ENCODE measurements at places on chromosomes 3 and 15. TPM values are rescaled to one million over a fixed set of nuclear protein-coding genes. Genes with fewer than 3 reads are reported as not detected.

- no peak for DNase-seq
These were observed 90.9 kb downstream of the RORA start for GRCh38 chr15:61138156-61138555.

GRCh38 chr3:187228740-187229139 is 31.5 kb downstream of the RTP1 start:
- DNase-seq = no peak

DNA sequence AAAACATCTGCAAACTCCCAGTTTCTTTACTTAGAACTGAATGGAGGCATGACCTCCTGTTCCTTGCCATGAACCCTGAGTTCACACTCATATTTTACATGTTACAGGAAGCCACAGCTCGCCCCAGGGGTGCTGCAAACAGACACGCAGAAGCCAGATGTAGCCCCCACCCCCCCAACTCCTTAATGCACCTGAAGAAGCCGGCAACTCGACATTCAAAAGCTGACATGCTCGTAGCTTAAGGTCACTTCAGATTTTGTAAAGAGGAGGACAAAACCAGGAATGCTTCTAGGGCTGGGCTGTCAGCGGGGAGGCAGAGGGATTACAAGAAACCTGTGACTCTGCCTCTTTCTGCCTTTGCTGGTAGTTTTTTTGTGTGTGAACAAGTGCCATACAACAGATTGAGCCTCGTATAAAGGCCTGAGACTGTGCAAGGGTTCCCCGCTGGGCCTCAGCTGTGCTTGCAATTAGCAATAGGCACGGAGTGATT is 42.0 kb upstream of the FEZF2 start:
- DNase-seq = no peak

GRCh38 chr15:78276064-78276943 is 11.9 kb downstream of the DNAJA4 start:
- no peak for DNase-seq

- DNase-seq = no peak
These were observed 25.0 kb downstream of the ADAM10 start for GRCh38 chr15:58724466-58724865.

DNA sequence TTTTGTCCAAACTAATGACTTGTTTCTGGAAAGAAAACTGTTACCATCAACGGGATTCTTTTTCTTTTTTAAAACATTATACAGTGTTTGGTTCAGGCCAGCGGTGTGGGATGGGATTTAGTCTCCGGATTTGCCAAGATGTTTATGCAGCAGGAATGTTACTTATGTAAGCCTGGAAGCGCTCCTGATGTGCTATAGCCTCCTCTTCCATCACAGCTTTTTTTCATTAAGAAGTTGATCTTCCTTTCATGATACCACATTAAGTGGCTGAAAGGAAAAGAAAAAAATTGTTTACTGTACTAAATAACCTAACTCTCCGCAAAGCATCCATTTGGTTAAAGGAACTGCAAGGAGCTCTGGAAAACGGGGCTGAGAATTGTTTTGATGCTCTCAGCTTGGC is 120.5 kb upstream of the ALDH1A3 start:
- DNase-seq = no peak

DNA sequence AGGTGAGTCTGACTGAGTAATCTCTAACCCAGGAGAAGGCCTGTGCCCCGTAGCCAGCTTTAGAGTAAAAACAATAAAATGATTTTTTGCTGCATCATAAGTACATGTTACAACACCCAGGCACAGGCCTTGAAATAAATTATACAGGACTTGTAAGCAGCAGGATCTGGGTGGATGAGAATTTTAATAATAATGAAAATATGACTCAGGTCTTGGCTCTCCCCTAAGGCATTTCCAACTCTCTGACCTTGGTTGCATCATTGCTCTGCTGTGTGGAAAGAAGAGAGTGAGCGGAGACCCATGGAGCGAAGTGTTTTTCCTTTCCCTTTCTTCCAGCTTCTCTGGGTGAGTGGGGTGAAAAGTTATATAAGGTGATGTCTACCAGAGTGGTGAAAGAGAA is 44.6 kb downstream of the EOMES start:
- no peak for DNase-seq

DNA sequence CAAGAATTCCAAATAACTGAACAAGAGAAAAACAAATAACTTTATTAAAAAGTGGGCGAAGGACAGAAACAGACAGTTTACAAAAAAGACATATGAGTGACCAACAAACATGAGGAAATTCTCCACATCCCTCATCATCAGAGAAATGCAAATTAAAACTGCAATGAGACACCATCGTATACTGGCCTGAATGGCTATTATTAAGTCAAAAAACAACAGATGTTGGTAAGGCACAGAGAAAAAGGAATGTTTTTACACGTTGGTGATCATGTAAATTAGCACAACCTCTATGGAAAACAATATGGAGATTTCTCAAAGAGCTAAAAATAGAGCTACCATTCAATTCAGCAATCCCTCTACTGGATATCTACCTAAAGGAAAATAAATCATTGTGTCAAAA is 1260.4 kb upstream of the ALCAM start:
- no peak for DNase-seq

- no peak for DNase-seq
These were observed 596.9 kb upstream of the ARPP21 start for GRCh38 chr3:35042210-35042991.

GRCh38 chr3:99521551-99521950 is 116.8 kb upstream of the COL8A1 start:
- no peak for DNase-seq

GRCh38 chr15:92990031-92990430 is 89.9 kb downstream of the CHD2 start:
- DNase-seq = no peak

DNA sequence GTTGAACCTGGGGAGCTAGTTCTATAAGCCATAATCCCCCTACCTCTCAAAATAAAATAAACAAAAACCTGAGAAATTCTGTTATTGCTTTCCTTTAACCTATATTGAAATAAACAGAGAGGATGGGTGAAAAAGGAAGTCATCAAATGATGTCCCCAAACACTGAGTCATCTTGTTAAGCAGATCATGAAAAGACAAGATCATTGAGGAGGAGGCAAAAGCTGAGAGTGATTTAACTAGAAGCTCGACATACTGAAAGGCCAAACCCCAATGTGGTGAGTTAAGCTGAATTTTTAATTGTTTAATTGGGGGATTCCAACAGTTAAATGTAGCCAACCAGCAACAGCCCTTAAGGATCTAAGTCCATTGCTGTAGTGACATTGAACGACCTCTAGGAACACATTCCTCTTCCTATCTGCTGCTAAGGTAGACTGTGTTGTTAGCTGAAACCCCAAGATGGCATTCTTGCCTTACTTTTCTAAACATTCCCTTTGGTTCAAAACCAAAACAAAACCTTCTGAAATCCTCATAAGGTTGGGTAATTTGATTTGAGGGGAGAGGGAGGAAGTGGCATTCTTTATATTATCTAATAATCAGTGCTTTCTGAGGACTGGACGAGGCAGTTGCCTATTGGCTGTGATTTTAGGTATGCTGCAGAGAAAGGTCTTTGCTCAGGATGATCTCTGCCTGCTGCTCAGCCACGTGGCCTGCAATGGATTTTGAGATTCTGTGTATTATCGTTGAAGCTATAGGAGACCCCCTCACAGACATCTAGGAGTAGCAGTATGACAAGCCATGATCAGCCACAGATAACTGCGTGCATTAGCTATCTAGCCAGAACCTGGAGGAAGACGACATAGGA is 62.7 kb upstream of the BNIP2 start:
- DNase-seq = no peak

- no peak for DNase-seq
These were observed 129.4 kb downstream of the FBN1 start for GRCh38 chr15:48516121-48516520.

- no peak for DNase-seq
These were observed 83.0 kb downstream of the VGLL4 start for GRCh38 chr3:11560746-11561145.

- no peak for DNase-seq
These were observed 2.6 kb upstream of the ULK3 start for GRCh38 chr15:74845581-74845980.

DNA sequence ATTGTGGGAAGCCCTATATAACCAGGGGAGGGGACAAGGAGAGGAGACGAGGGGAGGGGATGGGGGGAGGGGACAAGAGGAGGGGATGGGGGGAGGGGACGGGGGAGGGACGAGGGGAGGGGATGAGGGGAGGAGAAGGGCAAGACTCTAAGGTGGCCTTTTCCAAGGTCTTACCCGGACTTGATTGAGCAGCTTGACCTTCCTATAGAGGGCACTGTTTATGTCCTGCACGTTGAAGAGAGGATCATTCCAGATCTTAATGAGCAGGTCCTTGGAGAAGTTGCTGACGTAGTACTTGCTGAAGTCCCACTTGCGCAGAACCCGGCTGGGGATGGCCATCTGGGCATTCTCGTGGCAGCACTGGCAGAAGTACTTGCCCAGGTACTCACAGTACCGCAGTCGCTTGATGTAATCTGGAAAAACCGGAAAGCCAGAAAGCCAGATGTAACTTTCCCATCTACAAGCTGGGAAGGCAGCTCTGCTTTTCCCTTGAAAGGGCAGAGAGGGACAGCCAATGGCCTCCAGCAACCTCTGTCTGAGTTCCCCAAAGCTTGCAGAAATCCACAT is 55.7 kb downstream of the RUBCN start:
- no peak for DNase-seq

DNA sequence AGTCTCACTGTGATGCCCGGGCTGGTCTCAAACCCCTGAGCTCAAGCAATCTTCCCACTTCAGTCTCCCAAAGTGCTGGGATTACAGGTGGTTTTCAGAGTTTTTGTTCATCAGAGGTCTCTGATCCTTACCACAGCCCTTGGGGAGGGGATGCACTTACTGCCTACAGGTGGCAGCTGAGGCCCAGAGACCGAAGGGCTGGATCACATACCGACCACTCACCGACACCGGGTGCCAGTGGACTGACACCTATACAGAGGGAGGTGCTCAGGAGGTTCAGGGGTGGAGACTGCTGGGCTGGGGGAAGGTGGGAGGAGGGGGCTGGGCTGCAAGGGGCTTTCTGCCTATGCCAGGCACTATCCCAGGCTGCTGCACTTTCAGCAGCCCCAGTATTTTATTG is 19.5 kb downstream of the DUSP7 start:
- no peak for DNase-seq

- DNase-seq = no peak
These were observed 118.7 kb downstream of the NUP210 start for GRCh38 chr3:13301286-13301987.

- no peak for DNase-seq
These were observed 189.4 kb downstream of the TJP1 start for GRCh38 chr15:29632671-29633406.

Gene CPA3
- total RNA-seq = not detected

Gene GOLGA6L9
- total RNA-seq = 1.2 TPM

Gene LRRK1
- 1.4 TPM for total RNA-seq

Gene IL17RE
- total RNA-seq = 0.61 TPM

Gene MESP2
- not detected for total RNA-seq

Gene SLC22A14
- total RNA-seq = not detected

Gene ABCC5
- 22.4 TPM for total RNA-seq

Gene CCDC9B
- 2.8 TPM for total RNA-seq

Gene KLF15
- not detected for total RNA-seq

All from activated naive CD4-positive, alpha-beta T cell treated with anti-CD3 and anti-CD28 coated beads, Interleukin-2, amount 50 U/mL, for 72 hours (primary cell).